ENCODE measurements at places on chromosomes 12 and 14.

GRCh38 chr12:89040146-89040964, 311.9 kb downstream of the DUSP6 start:
- peak; percentile 56 for DNase-seq

DNA sequence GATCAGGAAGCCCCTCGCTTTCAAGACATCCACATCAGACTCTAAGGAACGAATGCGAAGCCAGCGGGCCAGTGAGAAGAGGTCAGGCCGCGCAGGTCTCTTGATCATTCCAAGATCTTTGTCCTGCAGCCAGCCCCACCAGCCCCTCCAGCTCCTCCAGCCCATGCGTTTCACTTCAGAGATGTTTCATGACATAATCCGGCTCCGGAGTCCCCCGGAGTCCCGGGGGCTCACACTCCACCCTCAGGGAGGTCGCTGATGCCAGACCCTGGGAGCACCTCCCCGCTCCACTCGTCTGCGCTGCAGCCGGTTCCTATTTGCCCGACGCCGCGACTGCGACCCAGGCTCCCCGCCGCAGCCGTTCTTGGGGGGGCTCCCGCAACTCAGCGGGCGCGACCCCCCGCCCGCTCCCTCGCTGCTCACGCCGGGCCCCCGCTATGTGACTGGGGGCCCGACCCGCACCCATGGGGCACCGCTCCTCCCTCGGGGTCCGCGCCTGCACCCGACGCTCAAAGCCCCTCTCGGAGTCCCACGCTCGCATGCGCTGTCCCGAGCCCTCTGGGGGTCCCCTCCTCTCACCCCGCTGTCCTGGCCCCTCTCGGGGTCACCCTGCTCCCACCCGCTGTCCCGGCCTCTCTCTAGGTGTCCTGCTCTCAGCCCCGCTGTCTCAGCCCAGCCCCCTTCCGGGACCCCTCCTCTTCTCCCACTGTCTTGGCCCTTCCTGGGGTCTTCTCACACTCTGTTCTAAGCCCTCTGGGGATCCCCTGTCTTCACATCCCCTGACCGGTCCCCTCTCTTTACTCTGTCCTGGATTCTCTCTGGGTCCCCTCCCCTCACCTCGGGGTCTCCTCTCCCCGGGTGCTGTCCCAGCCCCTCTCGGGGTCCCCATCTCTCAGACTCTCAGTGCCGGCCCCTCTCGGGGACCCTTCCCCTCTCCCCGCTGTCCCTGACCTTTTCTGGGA, 1.1 kb downstream of the TAOK3 start:
- peak; percentile 41 for DNase-seq

GRCh38 chr12:87096082-87096585, 839.9 kb upstream of the MGAT4C start:
- no peak for DNase-seq

DNA sequence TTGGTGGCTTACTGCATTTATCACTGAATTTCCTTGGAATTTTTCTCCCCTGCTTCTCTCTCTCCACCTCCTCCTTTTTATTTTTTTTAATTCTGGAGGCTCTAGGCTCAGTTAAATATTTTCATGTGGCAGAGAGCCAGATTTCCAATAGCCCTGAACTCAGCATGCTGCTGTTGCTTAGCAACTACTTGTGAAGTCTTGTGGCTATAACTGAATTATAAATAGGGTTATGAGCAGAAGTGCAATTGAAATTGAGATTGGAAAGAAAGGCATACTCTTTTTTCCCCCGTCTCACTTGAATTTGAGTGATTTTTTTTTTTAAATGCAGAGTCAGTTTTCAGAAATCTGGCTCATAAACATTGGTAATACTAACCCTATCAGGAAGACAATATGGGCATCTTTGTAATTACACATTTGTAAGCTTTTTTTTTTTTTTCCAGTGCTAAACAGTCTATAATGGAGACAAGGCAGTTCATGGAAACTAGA, 38.3 kb downstream of the ATF7IP start:
- DNase-seq: no peak

DNA sequence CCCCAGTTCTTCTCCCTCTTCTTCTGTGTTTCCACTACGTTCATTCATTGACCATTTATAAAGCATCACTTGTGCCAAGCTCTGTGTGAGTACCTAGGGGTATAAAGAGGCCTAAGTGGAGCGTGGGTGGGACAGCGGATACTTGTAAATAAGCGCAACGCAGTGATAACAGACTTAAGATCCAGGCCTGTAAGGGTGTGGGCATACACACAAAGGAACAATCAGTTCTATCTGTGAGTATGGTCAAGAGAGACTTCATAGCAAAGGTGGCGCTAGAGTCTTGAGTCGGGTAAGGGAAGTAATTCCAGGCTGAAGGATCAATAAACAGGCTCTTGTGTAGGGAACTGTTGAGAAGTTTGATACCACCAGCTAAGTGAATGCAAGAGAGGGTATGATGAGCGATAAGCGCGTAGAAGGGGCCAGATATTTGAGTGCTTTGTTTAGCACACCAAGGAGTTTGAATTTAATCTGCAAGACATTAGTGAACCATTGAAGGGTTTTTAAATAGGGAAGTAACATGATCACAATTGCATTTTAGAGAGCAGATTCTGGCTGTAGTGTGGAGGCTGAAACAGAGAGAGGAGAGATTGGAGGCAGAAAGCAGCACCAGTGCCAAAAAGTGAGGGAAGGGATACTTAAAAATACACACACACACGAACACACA, 1.0 kb upstream of the GXYLT1 start:
- no peak for DNase-seq

DNA sequence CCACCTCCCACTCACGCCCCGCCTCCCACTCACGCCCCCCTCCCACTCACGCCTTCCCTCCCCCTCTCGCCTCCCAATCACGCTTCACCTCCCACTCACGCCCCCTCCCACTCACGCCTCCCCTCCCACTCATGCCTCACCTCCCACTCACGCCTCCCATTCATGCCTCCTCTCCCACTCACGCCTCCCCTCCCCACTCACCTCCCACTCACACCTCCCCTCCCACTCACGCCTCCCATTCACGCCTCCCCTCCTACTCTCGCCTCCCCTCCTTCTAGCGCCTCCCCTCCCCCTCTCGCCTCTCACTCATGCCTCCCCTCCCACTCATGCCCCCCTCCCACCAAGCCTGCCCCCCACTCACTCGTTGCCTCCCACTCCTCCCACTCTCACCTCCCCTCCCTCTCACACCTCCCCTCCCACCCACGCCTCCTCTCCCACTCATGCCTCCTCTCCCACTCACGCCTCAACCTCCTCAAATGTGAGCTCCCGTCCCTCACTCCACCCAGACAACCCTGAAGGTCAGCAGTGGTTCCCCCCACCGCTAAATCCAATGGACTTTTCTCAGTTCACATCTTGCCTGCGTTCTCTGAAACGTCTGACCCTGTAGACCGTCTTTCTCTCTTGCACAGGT, 39.8 kb downstream of the TMEM63C start:
- DNase-seq: no peak

- DNase-seq: no peak
These were observed 5.7 kb downstream of the STXBP6 start for GRCh38 chr14:25044106-25044698.

GRCh38 chr14:27184427-27184826, 586.6 kb upstream of the NOVA1 start:
- DNase-seq: no peak

DNA sequence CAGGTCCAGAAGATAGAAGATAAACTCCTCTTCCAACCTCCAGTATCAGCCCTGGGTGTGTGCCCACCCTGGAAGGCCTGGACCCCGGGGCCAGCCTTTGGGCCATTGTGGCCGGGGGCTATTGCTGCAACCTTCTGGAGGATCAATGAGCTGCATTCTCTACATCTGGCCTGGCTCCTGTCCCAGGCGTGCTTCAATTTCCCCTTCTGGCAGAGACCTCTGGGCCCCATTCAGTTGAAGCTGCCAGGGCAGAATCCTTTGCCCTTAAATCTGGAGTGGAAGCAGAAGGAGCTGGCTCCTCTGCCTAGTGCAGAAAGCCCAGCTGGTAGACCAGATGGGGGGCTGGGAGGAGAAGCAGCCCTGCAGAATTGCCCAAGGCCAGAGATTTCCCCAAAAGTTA, 10.0 kb downstream of the NYNRIN start:
- DNase-seq: no peak
